ENCODE measurements at places on chromosomes 6 and 20.

DNA sequence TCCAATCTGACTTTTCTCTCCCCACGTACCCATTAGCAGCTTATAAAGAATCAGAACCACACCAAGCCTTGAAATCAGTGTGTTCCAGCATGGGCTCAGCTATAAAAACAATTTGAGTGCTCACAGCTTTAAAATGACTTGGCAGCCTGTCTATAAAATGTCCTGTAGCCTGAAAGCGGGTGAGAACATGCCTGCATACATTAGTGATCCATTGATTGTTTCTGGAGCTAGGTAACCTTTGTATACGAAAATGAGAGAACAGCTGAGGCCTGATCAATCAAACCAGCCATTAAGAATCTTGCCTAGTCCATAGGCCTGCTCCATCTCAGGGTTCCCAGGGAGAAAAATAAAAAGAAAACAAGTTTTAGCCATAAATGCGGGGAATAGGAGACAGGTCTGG lies 245.8 kb upstream of the SULF2 start:
- DNase-seq = no peak

DNA sequence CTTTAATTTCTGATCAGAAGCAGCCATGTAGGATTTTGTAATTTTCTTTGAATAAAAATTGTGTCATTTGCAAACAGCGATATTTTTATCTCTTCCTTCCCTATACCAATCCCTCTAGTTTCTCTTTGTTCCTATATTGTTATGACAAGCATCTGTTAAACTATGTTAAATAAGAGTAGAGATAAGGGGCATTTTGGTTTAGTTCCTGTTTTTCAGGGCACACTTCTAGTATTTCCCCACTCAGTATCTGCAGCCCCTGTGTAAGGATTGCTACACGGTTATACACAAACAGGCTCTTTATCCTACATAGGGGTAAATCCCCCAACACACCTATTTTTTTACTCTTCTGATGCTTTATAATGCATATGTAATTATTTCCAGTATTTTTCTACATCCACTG lies 42.1 kb downstream of the TRERF1 start:
- DNase-seq = no peak

GRCh38 chr6:16697437-16698161 lies 63.7 kb downstream of the ATXN1 start:
- no peak for DNase-seq

DNA sequence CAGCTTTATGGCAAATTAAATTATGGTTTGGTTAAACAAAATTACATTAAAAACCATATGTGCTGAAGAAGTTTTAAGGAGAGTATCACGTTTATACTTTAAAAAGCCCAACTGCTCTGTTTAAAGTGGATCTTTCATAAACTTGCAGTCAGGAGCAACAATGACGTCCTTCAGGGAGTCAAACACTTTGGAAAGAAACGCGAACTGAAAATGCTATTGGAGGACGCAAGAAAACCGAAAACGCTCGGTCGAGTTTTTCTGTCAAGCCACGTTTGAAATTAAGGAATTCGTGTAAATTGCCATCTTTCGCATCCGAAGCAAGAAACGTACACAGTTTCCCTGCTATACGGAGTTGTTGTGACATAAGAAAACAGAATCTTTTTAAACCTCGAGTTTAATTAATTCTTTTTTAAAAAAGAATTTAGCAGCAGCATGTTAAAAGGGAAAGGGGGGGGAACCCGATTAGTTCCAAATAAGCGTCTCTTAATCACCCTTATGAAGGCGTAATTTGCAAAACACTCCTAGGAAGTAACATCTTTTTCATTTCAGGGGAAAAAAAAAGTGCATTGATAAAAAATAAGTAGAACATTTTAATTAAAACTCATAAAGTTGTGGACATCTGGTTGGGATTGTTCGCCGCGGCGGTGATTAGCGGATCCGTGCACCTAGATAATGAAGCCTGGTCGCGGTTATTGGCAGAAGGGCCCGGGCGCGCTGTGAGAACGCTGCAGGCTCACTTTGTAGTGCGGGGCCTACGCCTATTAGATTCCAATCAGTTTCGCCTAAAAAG lies 295.4 kb downstream of the TFAP2C start:
- DNase-seq = peak; percentile 53

GRCh38 chr6:150745896-150746295 lies 119.6 kb upstream of the MTHFD1L start:
- DNase-seq = no peak

DNA sequence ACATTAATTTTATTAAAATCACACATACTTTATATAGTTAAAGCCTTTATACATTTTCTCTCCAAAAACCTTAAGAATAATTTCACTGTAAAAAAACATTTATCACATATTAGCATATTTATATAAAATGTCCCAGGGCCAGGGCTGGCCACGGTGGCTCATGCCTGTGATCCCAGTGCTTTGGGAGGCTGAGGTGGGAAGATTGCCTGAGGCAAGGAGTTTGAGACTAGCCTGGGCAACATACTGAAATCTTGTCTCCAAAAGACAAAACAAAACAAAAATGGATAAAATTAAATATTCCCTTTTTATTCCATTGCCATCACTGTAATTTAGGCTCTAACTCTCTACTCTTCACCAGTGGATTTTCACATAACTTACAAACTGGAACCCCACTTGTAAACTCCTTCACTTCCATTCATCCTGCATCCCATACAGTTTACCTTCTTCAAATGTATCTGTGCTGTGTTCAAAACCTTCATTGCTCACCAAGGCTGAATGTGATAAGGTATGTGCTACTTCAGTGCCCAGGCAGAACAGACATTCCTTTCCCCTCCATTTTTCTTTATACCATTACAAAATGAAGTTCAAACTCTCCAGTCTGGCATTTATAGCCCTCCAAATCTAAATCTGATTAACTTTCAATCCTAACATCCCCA lies 42.9 kb upstream of the PIM1 start:
- no peak for DNase-seq

GRCh38 chr6:22570185-22570551 lies 802 bp downstream of the HDGFL1 start:
- peak; percentile 20 for DNase-seq

DNA sequence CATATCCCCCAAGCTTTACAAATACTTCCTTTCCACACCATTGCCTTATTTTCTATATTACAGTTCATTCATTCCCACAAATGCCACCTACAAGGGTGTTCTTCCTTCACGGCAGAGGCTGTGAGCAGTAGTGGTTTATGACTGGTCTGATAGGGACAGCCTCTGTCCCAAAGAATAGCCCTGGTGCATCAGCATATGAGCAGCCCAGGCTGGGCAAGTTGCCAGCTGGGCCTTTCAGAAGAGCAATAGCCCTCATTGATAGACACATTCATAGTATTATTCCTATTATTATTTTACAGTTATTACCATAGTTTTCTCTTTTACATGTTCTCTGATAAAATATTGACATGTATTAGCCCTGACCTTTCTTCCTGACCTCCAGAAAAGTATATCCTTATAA lies 149.9 kb downstream of the MMS22L start:
- DNase-seq = no peak

DNA sequence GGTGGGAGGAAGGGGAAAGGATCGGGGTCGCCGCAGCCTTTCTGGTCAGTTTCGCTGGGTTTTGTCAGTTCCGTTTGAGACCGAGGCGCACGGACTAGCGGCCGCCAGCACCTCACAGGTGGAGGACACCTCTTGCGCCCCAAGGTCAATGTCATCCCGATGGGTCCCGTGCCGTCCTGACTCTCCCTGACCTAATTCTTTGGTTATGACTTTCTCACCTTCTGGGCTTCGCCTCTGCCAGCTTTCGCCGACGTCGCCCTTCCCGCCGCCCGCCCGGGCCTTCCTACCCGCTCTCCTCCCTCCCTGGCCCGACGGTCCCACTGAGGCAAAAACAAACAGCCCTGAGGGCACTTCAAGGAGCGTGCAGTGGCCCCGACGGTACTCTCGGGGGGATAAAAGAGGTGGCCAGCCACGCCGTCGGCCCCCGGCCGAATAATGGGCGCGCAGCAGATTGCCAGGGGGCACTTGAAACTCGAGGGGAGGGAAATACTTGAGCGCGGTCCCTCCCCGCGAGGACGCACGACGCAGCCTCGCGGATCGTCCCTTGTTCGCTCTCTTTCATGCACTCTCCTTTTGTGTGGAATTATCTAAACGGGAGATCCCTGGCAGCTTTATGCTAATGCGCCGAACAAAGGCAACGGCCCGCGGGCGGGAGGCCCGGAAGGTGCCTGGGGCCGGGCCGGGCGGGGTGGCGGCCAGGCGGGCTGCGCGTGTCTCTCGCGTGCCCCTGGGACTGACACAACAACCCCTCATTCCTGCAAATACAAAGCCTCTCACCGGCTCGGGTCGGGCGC lies 3.9 kb upstream of the INSM1 start:
- no peak for DNase-seq

DNA sequence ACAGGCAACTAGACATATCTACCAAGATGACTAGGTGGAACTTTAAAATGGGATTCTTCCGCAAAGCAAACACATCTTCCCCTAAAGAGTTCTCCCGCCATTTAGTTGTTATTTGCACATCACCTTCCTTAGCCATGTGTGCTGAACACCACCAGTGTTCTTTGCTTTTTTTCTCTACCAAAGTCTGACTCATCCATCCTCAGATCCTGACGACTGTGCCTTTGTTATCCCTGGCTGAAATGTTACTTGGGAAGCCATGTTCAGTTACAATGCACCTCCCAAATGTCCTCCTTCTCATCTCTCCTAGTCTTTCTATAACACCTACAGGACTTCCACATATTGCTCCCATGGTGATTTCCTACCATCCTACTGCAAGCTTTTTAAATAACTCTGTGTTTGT lies 593.5 kb upstream of the ARID1B start:
- no peak for DNase-seq

GRCh38 chr20:2890742-2891141 lies 17.5 kb downstream of the PTPRA start:
- no peak for DNase-seq

- DNase-seq = no peak
Measured at GRCh38 chr6:7058250-7058923, 49.4 kb upstream of the RREB1 start.

DNA sequence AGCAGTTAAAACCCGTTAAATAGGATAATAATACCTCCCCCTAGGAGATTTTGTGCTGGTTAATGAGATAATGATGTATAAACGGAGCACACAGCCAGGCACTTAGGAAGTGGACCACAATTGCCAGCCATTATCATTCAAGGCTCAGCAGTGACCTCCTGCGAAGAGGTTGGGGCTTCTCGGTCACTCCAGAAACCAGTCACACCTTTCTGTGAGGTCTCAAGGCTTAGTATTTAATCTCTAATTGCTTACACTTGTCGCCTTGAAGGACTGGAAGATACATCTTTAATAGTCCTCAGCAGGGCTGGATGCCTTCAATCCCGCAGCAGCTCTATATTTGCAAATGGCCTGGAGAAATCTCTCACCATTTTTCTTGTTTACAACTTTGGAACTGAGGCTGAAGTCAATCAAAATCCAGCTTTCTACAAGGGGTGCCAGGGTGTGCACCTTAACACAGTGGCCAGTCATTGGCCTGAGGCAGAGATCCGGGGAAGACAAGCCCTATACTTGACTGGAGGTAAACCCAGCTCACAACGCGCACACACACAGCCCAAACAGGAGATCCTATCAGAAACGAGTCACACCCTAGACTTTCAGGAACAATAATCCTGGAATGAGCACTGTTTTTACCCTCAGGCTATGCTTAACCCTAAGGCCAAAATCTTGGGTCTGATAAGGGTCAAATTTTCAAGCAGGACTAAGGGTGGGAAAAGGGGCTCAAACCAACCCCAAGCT lies 1.2 kb downstream of the POU5F1 start:
- DNase-seq = no peak

DNA sequence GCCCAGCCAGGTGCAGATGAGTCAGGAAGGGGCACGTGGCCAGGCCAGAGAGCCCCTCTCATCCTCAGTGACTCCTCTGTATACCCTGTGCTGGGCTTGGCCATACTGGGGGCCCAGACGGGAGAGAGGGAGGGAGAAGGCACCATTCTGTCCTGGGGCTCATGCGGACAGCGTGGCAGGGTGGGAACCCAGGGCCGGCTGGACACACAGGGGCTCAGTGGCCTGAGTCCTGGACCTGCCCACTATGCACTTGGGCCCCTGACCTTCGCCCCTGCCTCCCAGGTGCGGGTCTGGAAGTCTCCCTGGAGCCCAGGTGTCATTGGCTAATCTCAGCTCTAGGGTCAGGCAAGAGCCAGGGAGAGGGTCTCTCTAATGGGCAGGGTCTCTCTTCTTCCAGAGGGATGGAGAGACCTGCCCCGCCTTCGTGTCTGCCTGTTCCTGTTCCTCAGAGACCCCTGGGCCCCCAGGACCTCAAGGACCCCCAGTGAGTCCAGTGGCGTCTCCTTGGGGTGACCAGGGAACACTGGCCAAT lies 27.7 kb downstream of the COL20A1 start:
- DNase-seq = no peak

- DNase-seq = peak; percentile 87
Measured at GRCh38 chr6:88165844-88166492, at the start of gene CNR1. Gene CNR1, minus strand, starts transcription at chr6:88166347. Its CDS starts 21,073 bp downstream, at chr6:88145274.

All from D341Med (cell line).